Stimulated activated CD4-positive, alpha-beta T cell treated with anti-CD3 and anti-CD28 coated beads, TNF-alpha, amount 100 ng/mL, for 48 hours (primary cell): ENCODE measurements at places on chromosomes 3 and 15.

DNA sequence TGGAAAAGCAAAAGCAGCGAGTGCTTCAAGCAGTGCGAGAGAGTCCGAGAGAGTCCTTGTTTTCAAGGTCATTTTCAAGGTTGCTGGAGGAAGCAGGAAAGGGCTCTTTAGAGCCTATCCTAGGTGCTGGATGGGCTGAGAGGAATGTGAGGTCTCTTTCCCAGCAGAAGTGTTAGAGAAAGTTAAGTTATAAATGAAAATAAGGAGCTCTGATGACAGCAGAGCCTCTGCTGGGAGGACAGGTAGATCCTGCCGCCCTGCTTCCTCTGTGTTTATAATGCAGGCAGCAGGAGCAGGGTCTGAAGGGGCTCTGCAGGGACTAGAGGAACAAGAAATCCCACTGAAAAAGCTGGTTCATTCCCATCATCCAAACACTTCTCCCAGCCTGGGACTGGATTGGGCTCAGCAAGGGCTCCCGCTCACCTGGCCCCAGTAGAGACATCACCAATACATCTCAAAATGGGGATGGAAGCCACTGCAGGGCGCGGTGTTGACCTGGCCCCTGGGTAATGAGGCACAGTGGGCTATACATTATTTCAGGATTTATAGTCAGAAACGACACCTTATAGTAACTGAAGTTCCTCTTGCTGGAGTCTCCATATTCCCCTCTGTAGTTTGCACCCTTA is 41.5 kb upstream of the RAB6B start:
- no peak for DNase-seq

GRCh38 chr3:188578576-188579363 is 424.8 kb downstream of the LPP start:
- no peak for DNase-seq

- no peak for DNase-seq
Observed at GRCh38 chr3:170506556-170506955, 79.3 kb downstream of the SLC7A14 start.

DNA sequence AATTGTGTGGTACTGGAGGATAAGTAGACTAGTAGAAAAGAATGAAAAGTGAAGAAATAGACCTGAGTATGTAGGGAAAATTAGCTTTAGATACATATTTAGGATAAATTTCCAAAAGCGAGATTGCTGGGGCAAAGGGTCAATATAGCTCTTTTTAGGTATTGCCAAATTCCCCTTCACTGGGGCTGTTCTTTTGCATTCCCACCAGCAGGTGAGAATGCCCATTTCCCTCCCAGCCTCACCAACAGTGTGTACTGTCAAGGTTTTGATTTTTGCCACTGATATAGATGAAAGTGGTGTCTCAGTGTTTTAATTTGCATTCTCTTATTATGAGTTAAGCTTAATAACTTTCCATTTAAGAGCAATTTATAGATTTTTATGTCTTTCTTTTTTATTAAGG is 35.7 kb upstream of the BHLHE40 start:
- DNase-seq, result no peak

GRCh38 chr15:80485370-80486164 is 81.4 kb downstream of the ARNT2 start:
- no peak for DNase-seq

DNA sequence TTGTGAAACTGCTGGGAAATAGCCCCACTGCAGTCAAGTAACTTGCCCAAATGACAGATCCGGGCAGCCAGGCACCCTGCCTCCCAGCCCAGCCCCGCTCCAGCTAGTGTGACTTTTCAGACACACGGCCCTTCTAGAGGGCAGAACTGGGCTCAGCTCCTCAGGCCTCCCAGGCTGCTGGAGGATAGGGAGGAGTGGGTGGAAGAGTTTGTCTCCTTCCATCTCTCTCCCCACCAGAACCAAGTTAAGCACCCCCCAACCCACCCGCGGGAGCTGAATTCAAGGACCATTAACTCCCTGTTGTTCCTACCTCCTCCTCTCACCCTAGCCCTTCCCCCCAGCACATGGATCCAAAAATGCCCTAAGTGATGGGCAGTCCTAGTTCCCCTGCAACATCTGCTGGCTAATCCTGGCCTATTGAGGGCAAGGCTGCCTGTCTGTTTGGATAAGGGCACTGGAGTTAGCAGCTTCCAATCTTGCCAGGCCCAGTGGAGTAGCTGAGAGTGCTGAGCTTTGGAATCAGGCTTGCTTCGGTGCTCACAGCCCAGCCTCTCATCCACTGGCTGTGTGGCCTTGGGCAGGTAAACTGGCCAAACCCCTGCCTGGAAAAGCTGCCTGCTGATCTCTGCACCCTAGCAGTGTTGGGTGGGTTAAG is 3.1 kb downstream of the CCDC33 start:
- DNase-seq, result no peak

GRCh38 chr15:92663250-92663951 is 7.8 kb upstream of the FAM174B start:
- DNase-seq, result peak; percentile 13

DNA sequence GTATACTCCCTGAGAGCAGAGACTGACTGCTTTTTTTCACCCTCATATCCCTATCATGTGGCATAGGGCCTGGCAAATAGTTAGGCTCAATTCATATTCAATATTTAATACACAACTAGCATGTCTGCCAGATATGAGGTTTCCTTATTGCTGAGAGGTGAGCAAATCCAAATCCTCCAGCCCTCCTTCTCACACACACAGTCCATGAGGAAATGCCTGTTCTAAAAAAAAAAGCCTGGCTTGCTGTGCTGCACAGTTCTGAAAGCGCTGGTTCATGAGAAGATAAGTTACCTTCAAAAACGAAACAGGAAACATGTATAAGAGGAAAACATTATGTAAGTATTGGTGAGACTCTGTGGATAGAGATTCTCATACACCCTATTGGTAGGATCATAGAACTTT is 15.5 kb upstream of the ACAP2 start:
- DNase-seq, result no peak

DNA sequence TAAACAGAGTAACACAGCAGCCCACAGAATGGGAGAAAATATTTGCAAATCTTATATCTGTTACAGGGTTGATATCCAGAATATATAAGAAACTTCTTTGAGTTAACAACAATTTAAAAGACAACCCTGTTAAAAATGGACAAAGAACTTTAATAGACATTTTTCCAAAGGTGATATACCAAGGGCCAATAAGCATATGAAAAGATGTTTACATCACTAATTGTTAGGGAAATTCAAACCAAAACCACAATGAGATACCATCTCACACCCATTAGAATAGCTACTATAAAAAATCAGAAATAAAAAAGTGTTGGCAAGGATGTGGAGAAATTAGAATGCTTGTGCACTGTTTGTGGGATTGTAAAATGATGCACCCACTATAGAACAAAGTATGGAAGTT is 110.8 kb downstream of the SPATA16 start:
- DNase-seq, result no peak

DNA sequence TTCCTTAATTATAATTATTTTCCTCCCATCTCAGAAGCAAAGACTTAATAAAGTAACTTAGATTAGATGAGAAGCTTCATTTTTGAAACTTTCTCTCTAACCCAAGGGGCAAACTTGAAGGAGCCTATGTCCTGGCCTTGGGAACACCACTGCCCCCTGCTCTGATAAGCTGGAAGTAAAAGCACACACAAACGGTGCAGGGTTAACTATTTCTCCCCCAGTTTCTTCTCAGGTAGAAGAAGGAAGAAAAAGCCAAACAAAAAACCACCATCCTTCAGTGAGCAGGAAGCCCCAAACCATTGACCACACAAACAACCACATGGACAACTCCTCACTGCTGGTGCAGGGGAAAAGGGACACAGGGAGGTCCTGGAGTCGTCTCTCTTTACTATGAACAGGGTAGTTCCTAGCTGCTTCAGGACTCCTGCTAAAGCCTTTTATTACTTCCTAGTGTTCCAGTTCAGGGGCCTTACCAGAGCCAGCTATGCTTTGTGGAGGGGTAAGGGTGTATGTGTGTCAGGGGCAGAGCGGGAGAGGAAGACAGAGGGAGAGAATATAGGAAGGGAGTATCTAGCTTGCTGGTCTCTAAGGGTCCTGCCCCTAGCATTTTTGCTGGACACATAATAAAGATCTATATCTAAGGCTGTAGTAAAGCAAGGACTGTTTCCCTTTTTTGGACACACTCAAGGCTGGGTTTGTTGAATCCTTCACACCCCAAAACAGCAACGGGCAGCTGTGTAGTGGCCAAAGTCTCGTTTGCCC is 94.0 kb upstream of the UMPS start:
- no peak for DNase-seq

- no peak for DNase-seq
Observed at GRCh38 chr15:32951736-32952464, 234.1 kb downstream of the GREM1 start.

DNA sequence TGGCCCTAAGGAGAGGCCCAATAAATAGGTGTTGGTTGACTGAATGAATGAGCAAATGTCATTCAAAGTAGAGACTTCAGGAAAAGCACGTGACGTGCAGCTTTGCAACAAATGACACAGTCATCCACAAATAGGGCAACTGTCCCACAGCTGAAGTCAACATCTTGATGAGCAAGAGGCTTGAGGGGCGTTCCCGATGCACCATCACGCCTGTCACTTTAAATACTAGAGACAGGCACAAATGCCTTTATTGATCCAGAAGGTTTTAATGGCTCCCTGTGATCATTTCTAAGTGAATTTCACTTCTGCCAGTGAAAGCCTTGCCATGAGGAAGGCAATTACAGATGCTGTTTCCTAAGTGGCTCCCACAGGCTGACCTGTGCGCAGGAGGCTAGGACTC is 43.6 kb downstream of the ABTB1 start:
- DNase-seq, result no peak

DNA sequence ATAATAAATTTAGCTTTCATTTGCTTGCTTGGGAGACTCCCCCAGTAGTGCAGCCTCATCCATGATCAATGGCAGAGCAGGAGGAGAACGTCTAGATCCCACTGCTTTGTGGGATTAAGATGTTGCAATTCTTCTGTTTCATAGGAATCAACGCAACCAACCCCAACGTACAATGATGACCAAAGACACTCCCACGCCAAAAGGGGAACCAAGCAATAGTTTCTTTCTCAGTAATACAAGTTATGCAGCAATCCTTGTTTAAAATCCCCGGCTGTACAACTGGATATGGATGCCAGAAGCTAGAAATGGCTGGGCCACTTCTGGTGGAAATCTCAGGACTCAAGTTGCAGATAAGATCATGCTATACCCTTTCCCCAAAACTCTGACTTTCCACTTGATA is 411.2 kb downstream of the VPS13C start:
- no peak for DNase-seq

GRCh38 chr3:13647298-13648059 is 98.6 kb downstream of the FBLN2 start:
- no peak for DNase-seq

GRCh38 chr3:97815149-97815917 is 6.5 kb upstream of the CRYBG3 start:
- DNase-seq, result peak; percentile 10

GRCh38 chr3:146148468-146148931 is 12.5 kb downstream of the PLOD2 start:
- DNase-seq, result no peak

DNA sequence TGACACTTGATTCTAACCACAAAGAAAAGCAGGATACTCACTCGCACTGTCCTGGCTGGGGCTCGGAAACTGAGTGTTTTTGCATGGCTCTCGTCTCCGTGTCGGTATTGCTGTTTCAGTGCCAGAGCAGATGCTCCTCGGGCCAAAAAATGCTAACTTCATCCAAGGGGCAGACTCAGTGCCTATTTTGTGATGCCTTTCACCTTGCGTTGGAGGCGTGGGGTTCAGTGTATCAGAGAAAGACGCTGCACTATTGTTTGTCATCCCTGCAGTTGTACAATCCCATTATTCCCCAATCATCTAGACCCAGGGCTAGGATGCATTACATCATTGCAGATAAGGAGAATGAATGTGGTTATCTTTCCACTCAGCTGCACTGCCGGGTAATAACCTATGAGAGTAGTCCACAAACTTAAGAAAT is 1.4 kb downstream of the CACNA2D3 start:
- no peak for DNase-seq

GRCh38 chr3:42739401-42740158 is 33.5 kb downstream of the CCDC13 start:
- no peak for DNase-seq

DNA sequence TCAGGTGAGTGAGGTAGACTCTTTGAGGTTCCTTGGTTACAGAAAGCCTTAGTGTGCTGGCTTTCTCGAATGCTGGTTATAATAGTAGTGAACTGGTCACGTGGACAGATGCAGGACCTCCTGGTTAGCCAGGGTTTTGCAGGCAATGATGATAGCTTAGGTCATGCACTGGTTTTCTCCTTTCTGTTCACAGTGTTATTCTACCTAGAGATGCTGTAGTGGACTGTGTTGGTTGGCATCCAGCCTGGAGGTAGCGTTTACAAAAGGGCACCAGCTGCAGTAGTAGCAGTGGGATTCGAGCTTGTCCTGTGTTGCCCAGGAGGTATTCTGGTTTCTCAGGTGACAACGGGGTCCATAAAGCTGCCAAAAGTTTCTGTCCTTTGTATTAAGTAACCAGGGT is 27.0 kb downstream of the PCCB start:
- no peak for DNase-seq

GRCh38 chr3:196697270-196697669 is 14.8 kb downstream of the CEP19 start:
- no peak for DNase-seq

GRCh38 chr15:96462768-96463750 is 132.6 kb downstream of the NR2F2 start:
- DNase-seq, result no peak

- DNase-seq, result no peak
Observed at GRCh38 chr3:192092388-192093005, 631.5 kb downstream of the PYDC2 start.

- DNase-seq, result no peak
Observed at GRCh38 chr3:138468886-138469285, 34.5 kb downstream of the ESYT3 start.

- DNase-seq, result no peak
Observed at GRCh38 chr3:39569095-39569494, 101.6 kb downstream of the MOBP start.

- no peak for DNase-seq
Observed at GRCh38 chr3:127615631-127616305, 13.2 kb upstream of the PODXL2 start.

DNA sequence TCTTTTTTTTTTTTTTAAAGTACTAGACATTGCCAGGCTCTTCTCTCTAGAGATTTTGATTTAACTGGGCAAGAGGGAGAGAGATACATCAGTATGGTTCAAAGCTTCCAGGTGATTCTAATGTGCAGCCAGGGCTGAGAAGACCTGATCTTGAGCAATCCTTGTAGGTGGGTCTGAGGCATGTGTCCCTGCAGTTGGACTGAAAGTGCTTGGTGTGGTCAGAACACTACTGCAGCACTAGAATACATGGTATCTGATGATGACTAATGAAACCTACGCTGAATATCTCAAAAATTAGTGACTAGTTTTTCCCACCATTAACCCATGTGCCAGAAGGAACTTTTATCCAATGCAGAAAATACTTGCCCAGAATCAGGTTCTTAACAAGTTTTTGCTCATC is 34.4 kb upstream of the MYO5C start:
- no peak for DNase-seq
